CD8-positive, alpha-beta memory T cell (primary cell): ENCODE measurements at places on chromosomes 4 and X. TPM values are rescaled to one million over a fixed set of nuclear protein-coding genes. Genes with fewer than 3 reads are reported as not detected.

- no peaks in the 10 kb centered on the region for H3K4me1 ChIP-seq
- no peaks in the 10 kb centered on the region for H3K27me3 ChIP-seq
- no peaks in the 10 kb centered on the region for H3K36me3 ChIP-seq
These were observed 46.5 kb downstream of the EGF start for GRCh38 chr4:109959195-109959594.

GRCh38 chr4:121514443-121514842 lies 133.6 kb upstream of the QRFPR start:
- no peaks in the 10 kb centered on the region for H3K4me1 ChIP-seq
- no peaks in the 10 kb centered on the region for H3K27me3 ChIP-seq
- H3K27ac ChIP-seq, result no peak overlapping the region
- no peak for DNase-seq
- H3K36me3 ChIP-seq, result no peaks in the 10 kb centered on the region
- no peak overlapping the region for H3K4me3 ChIP-seq

DNA sequence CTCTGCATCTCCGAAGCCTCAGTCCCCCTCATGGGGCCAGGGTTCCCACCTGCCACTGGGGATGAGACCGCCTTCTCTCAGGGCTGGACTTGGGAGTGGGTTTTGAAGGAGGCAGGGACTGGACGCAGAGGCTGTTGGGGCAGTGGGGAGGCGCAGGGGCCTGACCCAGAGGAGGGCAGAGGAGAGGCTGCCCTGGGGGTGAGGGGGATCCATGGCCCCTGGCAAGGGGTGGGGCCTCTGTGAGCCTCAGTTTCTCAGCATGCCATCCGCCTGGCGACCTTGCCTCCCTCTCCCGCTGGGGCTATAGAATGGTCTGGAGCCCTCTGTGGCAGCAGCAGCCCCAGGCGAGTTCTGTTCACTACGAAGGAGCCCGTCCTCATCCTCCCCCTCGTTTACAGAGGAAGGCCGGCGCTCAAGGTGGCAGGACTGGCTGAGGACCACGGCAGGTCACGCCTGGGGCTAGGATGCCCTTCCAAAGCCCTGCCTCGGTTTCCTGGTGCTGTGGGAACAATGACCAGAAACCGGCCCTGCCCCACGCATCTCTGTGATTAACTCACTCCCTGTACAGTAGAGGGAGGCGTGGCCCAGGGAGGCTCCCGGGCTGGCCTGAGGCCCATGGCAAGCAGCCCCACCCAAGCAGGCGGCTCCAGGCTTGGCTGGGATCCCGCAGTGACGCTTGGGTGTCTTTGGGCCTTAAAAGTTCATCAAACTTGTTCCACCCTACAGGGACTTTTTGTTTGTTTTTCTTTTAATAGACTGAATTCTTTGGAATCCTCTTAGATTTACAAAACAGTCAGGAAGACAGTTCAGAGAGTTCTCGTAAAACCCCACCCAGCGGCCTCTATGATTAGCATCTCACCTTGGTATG lies 16.0 kb upstream of the SH3TC1 start:
- no peaks in the 10 kb centered on the region for H3K36me3 ChIP-seq
- no peak overlapping the region for H3K4me3 ChIP-seq
- no peaks in the 10 kb centered on the region for H3K4me1 ChIP-seq
- H3K27me3 ChIP-seq, result no peaks in the 10 kb centered on the region
- no peak overlapping the region for H3K27ac ChIP-seq
- no peak for DNase-seq

GRCh38 chr4:17577665-17578481 lies 875 bp downstream of the LAP3 start:
- peaks cover 23% of the 10 kb centered on the region for H3K4me1 ChIP-seq
- peaks cover 15% of the 10 kb centered on the region for H3K36me3 ChIP-seq
- H3K27ac ChIP-seq, result peak overlapping the region; percentile 95
- DNase-seq, result no peak
- no peaks in the 10 kb centered on the region for H3K27me3 ChIP-seq
- H3K4me3 ChIP-seq, result peak overlapping the region; percentile 87

DNA sequence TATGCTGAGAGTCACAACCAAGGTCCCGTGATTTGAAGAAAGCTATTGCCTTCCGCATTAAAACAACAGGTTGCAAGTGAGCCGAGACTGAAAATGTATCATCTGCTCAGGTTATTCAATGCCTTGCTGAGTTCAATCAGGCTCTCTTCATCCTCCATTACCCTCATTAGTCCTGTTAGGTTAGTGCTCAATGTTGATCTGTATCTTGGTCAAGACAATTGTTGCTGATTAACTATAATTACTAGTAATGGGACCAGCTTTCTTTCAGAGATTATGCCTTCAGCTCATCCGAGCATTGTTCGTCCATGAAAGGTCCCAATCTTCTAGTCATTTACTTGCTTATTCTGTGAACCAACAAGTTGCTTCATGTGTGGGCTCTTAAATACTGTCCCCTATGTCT lies 534.6 kb upstream of the FAM241A start:
- DNase-seq, result no peak
- no peaks in the 10 kb centered on the region for H3K4me1 ChIP-seq
- no peak overlapping the region for H3K4me3 ChIP-seq
- H3K36me3 ChIP-seq, result no peaks in the 10 kb centered on the region
- no peaks in the 10 kb centered on the region for H3K27me3 ChIP-seq

- no peaks in the 10 kb centered on the region for H3K27me3 ChIP-seq
- H3K4me1 ChIP-seq, result no peaks in the 10 kb centered on the region
- H3K4me3 ChIP-seq, result no peak overlapping the region
- no peak overlapping the region for H3K27ac ChIP-seq
- no peaks in the 10 kb centered on the region for H3K36me3 ChIP-seq
These were observed 150.3 kb downstream of the RELL1 start for GRCh38 chr4:37535872-37536271.

DNA sequence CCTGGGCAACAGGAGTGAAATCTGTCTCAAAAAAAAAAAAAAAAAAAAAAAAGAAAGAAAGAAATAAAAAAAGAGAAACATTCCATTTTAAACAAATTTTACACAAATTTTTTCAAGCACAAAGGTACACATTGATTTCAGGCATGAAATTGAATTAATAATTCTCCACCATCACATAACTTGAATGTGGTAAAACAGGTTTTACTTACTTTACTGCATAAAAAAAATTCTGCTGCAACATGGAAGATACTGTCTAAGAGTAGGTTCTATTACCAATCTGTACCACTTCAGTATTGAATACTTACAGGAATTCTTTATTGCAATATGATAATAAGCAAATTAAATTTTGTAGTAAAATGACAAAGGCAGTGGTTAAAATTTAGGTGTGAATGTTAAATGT lies 271.6 kb upstream of the ARSJ start:
- no peaks in the 10 kb centered on the region for H3K36me3 ChIP-seq
- no peak for DNase-seq
- H3K4me1 ChIP-seq, result no peaks in the 10 kb centered on the region
- no peak overlapping the region for H3K4me3 ChIP-seq
- H3K27me3 ChIP-seq, result no peaks in the 10 kb centered on the region
- H3K27ac ChIP-seq, result no peak overlapping the region

- DNase-seq, result no peak
- no peaks in the 10 kb centered on the region for H3K4me1 ChIP-seq
- H3K27ac ChIP-seq, result no peak overlapping the region
- no peaks in the 10 kb centered on the region for H3K27me3 ChIP-seq
- no peak overlapping the region for H3K4me3 ChIP-seq
These were observed 514.7 kb upstream of the SPANXN1 start for GRCh38 chrX:144732588-144732987.

- H3K27ac ChIP-seq, result no peak overlapping the region
- no peaks in the 10 kb centered on the region for H3K27me3 ChIP-seq
- H3K4me1 ChIP-seq, result no peaks in the 10 kb centered on the region
- H3K36me3 ChIP-seq, result no peaks in the 10 kb centered on the region
- no peak overlapping the region for H3K4me3 ChIP-seq
- DNase-seq, result no peak
These were observed 583.6 kb upstream of the PCDH10 start for GRCh38 chr4:132565542-132565941.

GRCh38 chr4:108852691-108853090 lies 89.8 kb upstream of the ETNPPL start:
- no peaks in the 10 kb centered on the region for H3K4me1 ChIP-seq
- H3K4me3 ChIP-seq, result no peak overlapping the region
- no peak overlapping the region for H3K27ac ChIP-seq
- DNase-seq, result no peak
- no peaks in the 10 kb centered on the region for H3K27me3 ChIP-seq

DNA sequence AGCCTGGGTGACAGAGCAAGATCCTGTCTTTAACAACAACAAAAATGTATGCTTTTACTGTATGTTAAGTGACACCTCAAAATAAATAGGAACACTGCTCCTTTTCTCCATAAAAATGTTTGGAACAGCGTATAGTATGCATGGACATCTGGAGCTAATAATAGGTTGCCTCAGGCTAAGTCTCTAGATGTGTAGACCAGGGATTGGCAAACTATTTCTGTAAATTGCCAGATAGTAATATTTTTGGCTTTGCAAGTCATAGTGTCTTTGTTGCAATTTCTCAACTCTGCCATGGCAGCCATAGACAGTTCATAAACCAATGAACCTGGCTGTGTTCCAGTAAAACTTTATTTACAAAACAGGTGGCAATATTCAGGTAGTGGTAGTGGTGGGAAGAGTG lies 76.6 kb upstream of the CBLL2 start:
- no peak overlapping the region for H3K4me3 ChIP-seq
- DNase-seq, result no peak
- H3K27me3 ChIP-seq, result no peaks in the 10 kb centered on the region
- no peak overlapping the region for H3K27ac ChIP-seq
- no peaks in the 10 kb centered on the region for H3K4me1 ChIP-seq

DNA sequence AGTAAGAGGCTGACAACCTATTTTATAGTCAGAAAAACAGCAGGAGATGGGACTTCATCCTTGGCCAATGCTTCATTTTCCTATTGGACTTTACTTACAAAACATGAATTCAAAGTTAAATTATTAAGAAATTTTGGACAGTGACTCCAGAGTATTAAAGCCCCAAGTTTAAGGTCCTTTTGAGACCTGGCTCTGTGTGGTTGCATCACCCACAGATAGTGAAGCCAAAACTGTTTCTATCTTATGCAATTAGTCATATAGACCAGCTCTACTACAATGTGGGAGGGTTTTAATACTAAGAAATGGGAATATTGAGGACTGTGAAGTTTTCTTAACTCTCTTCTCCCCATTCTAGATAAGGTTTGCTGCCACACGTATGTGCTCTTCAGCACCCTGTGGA lies 196.7 kb upstream of the AR start:
- H3K36me3 ChIP-seq, result no peaks in the 10 kb centered on the region
- no peak overlapping the region for H3K27ac ChIP-seq
- H3K4me1 ChIP-seq, result no peaks in the 10 kb centered on the region
- no peak for DNase-seq
- H3K4me3 ChIP-seq, result no peak overlapping the region
- no peaks in the 10 kb centered on the region for H3K27me3 ChIP-seq

GRCh38 chr4:171594293-171594692 lies 218.9 kb upstream of the GALNTL6 start:
- no peak overlapping the region for H3K27ac ChIP-seq
- no peaks in the 10 kb centered on the region for H3K4me1 ChIP-seq
- H3K27me3 ChIP-seq, result no peaks in the 10 kb centered on the region
- H3K36me3 ChIP-seq, result no peaks in the 10 kb centered on the region
- no peak overlapping the region for H3K4me3 ChIP-seq

GRCh38 chr4:11214281-11214680 lies 214.4 kb downstream of the HS3ST1 start:
- H3K27me3 ChIP-seq, result no peaks in the 10 kb centered on the region
- no peaks in the 10 kb centered on the region for H3K4me1 ChIP-seq
- DNase-seq, result no peak
- H3K36me3 ChIP-seq, result no peaks in the 10 kb centered on the region
- no peak overlapping the region for H3K27ac ChIP-seq

GRCh38 chr4:20554134-20554533 lies 146.1 kb upstream of the PACRGL start:
- H3K4me1 ChIP-seq, result no peaks in the 10 kb centered on the region
- H3K36me3 ChIP-seq, result no peaks in the 10 kb centered on the region
- no peak for DNase-seq
- H3K27ac ChIP-seq, result no peak overlapping the region
- H3K27me3 ChIP-seq, result no peaks in the 10 kb centered on the region

DNA sequence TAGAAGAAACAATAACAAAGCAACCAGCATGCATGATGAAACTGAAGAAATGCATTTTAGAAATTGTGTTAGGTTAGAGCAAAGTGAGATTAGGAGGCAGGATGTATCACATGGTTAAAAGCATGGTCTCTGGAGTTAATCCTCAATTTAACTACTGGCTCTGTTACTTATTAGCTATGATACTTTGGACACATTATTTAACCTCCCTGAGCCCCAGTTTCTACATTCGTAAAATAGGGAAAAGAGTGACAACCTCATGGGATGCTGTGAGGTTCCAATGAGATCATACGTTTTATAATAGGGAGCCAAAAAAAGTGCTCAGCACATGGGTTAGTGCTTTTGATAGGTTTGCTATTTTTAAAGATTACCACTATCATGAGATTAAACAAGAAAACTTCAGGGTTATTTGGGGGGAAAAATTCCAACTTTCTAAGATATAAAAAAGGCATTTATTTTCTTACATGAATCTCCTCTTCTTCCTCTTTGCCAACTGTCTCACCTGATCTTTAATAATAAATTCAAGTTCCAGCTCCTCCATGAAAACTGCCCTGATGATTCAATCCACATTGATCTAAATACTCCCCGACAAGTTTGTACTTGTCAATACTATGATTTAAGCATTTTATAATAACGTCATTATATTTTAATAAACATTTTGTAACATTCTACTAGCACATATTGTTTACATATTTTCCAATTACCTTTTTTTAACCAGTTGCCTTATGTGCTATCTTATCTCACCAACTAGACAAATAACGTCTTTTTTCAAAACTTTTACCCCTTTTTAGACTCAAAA lies 4.6 kb downstream of the SEC31A start:
- H3K27ac ChIP-seq, result no peak overlapping the region
- H3K36me3 ChIP-seq, result peaks cover 3% of the 10 kb centered on the region
- DNase-seq, result no peak

DNA sequence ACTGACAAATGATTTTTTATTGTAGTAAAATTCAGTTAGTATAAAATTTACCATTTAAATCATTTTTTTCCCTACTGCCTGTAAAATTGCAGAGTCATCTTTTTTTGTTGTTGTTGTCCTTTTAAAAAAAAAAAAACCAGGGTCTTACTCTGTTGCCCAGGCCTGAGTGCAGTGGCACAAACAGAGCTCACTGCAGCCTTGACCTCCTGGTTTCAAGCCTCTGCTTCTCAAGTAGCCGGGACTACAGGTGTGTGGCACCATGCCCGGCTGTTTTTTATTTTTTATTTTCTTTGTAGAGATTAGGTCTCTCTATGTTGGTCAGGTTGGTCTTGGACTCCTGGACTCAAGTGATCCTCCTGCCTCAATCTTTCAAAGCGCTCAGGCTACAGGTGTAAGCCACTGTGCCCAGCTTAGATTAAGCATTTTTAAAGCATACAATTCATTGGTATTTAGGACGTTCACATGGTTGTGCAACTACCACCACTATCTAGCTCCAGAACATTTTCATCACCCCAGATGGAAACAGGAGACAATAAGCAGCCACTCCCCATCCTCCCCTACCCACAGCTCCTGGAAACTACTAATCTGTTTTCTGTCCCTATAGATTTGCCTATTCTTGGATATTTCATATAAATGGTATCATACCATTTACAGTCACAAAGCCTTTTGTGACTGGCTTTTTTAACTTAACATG lies 59.7 kb upstream of the PGRMC2 start:
- no peaks in the 10 kb centered on the region for H3K27me3 ChIP-seq
- no peak for DNase-seq

GRCh38 chrX:16975233-16975632 lies 28.8 kb downstream of the REPS2 start:
- no peak for DNase-seq
- H3K27me3 ChIP-seq, result no peaks in the 10 kb centered on the region
- H3K4me1 ChIP-seq, result no peaks in the 10 kb centered on the region

Gene PAK3
- 0.31 TPM for total RNA-seq

Gene CD38
- total RNA-seq, result 9.0 TPM

Gene STOX2
- total RNA-seq, result not detected

Gene NKX6-1
- not detected for total RNA-seq

Gene SPANXN5
- total RNA-seq, result not detected

Gene UCHL1
- total RNA-seq, result 0.83 TPM

Gene NAA11
- not detected for total RNA-seq
